Anterior cingulate cortex (tissue), 58 donors: ENCODE measurements at places on chromosomes 2 and 18.

DNA sequence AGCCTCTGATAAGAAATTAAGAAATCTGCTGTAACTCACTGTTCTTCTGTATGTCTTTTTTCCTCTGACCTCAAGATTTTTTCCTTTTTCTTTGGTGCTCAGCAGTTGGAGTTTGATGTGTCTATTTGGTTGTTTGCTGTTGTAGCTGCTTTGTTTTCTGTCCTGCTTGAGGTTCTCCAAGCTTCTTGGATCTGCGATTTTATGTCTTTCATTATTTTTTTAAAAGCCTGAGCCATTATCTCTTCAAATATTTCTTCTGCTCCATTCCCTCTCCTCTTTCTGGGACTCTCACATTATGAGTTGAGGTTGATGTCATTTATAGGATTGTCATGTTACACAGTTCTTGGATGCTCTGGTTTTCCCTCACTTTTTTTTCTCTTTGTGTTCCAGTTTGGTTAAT, 47.7 kb downstream of the RAMP1 start:
- no peak for DNase-seq

GRCh38 chr2:190340369-190340768, 3.0 kb upstream of the INPP1 start:
- DNase-seq = no peak

GRCh38 chr2:216857131-216857550, 2.7 kb downstream of the TNP1 start:
- DNase-seq = no peak

DNA sequence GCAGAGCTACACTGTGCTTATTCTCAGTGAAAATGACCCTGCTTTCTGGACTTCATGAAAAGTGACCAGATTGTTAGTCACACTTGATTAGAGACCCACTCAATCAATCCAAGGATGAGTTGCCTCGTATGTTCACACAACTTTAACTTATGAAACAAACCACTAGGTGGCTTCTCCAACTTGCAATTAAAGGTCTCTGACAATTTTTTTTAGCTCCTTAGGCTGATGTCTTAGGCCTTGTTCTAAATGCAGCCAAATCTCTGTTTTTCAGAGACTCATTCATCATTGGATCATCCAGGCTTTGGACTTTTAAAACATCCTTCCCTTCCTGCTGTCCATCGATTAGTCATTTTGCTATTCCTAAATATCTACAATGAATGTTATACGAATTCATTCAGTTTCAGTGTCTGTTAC, 63.4 kb downstream of the MREG start:
- no peak for DNase-seq

GRCh38 chr2:205627085-205627484, 55.2 kb upstream of the NRP2 start:
- no peak for DNase-seq

DNA sequence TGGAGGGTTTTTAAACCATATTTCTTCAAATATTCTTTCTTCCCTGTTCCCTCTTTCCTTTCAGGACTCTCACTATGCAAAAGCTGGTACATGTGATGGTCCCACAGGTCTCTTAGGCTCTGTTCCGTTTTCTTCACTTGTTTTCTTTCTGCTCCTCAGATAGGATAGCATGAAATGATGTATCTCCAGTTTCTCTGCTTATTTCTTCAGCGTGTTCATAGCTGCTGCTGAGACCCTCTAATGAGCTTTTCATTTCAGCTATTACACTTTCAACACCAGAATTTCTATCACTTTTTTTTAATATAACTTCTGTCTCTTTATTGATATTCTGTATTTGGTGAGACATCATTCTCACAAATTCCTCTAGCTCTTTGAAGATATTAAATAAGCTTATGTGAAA, 63.9 kb downstream of the KCNG2 start:
- DNase-seq = no peak
